ENCODE measurements at places on chromosomes 3 and 15. TPM values are rescaled to one million over a fixed set of nuclear protein-coding genes. Genes with fewer than 3 reads are reported as not detected.

TTC21A gene
- total RNA-seq = 16.3 TPM

CCDC71 gene
- total RNA-seq = 9.2 TPM

GJD2 gene
- total RNA-seq = not detected

DNA sequence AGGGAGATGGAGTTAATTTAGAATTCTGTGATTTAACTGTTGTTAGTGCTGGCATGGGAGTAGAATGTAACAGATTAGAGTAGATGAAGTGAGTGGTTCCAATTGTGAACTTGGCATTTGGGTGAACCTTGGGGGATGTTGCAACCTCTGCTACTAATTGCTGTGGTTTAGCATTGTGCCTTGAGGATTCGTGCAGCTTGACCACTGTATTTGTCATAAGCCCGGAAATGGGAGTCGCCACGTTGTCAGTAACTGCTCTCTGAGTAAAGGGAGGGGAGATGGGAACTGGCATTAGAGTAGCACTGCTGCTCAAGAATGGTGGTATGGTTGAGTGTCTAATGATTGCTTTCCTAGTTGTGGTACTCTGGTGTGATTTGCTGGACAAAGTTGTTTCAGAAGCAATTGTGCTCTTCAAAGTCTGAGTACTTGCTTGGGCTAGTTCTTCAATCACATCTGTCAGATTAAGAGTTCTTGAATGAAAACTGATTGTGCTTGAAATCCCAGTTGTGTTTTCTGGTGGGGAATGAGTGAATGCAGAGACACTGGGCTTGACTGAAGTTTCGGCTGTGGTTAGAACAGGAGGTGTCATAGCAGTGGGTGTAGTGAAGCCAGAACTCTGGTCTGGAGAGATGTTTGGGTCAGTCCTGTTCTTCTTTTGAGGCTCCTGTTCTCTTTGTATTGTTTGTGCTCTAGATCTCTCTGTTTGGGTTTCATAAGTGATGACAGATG, 15.4 kb downstream of the IGSF10 start:
- H3K4me1 ChIP-seq = no peaks in the 10 kb centered on the region
- DNase-seq = no peak
- no peaks in the 10 kb centered on the region for H3K27me3 ChIP-seq
- H3K27ac ChIP-seq = no peak overlapping the region
- H3K4me3 ChIP-seq = no peak overlapping the region

DNA sequence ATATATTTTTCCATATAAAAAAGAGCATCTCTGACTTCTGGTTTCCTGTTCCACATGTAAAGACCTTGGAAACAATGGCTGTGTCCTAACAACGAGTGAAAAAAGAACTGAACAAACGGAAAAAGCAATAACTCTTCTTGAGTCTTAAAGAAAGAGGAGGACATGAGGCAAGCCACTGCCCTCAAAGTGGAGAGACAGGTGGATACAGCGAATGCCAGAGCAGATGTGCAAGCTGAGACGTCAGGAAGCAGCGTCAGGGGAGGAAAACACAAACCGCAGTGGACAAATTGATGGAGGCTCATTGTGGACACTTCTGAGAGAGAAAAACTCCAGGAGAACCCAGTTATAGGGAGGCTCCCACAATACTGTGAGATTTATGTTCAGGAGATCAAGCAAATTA, 208.0 kb upstream of the MME start:
- H3K4me3 ChIP-seq = no peak overlapping the region
- H3K27me3 ChIP-seq = no peaks in the 10 kb centered on the region
- DNase-seq = no peak

GRCh38 chr3:164406281-164406680, 672.0 kb downstream of the SI start:
- H3K4me1 ChIP-seq = no peaks in the 10 kb centered on the region
- no peaks in the 10 kb centered on the region for H3K36me3 ChIP-seq
- no peak for DNase-seq

DNA sequence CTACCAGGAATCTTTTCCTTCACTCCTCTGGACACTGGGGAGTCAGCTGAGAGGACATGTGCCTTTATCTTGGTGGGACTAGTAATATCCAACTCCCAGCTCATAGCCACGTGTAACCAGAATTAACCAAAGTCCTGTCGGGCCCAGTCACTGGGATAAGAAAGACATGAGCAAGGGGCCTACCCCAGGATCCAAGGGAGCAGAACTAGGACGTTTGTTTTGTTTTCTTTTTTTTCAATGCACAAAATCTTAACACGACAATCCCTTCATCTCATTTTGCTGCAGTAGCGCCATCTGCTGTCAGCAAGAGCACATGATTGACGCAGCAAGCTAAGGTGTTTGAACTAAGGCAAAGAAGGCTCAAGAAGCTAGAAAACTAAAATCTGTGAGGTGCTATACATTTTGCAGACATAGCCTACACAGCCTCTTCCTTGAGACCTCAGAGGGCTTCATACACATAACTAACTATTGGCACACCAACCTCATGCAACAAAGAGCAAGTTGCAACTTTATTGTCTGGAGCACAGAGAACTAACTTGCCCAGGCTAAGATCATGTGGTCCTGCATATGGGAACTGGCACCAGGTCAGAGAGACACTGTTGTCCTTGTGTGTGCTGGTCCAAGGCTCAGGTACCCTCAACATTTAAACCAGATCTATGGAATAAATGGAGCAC, 43.6 kb downstream of the RLBP1 start:
- H3K4me1 ChIP-seq = no peaks in the 10 kb centered on the region
- H3K4me3 ChIP-seq = no peak overlapping the region
- no peaks in the 10 kb centered on the region for H3K36me3 ChIP-seq
- H3K27me3 ChIP-seq = no peaks in the 10 kb centered on the region
- peak; percentile 64 for DNase-seq
- H3K27ac ChIP-seq = peak overlapping the region; percentile 20

- H3K27ac ChIP-seq = no peak overlapping the region
- no peak overlapping the region for H3K4me3 ChIP-seq
- DNase-seq = no peak
- no peaks in the 10 kb centered on the region for H3K4me1 ChIP-seq
- H3K36me3 ChIP-seq = no peaks in the 10 kb centered on the region
These were observed 1153.6 kb downstream of the TUSC7 start for GRCh38 chr3:117863146-117863545.

DNA sequence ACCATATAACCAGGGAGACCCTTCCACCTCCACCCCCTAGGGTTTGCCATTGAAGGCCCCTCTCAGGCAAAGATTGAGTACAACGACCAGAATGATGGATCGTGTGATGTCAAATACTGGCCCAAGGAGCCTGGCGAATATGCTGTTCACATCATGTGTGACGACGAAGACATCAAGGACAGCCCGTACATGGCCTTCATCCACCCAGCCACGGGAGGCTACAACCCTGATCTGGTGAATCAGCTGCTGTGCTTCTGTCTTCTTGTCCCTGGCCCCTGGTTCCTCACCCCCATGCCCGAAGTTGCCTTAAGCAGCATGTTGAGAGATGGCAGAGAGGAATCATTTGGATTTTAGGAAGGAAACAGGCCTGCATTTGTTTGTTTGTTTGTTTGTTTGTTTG, 98.4 kb downstream of the FLNB start:
- H3K27ac ChIP-seq = no peak overlapping the region
- no peak overlapping the region for H3K4me3 ChIP-seq
- no peak for DNase-seq
- H3K4me1 ChIP-seq = no peaks in the 10 kb centered on the region
- H3K27me3 ChIP-seq = no peaks in the 10 kb centered on the region

GRCh38 chr15:90561344-90562244, 31.9 kb downstream of the CRTC3 start:
- H3K4me1 ChIP-seq = peaks cover 15% of the 10 kb centered on the region
- no peaks in the 10 kb centered on the region for H3K27me3 ChIP-seq
- peak; percentile 45 for DNase-seq
- peak overlapping the region; percentile 83 for H3K27ac ChIP-seq
- no peak overlapping the region for H3K4me3 ChIP-seq

DNA sequence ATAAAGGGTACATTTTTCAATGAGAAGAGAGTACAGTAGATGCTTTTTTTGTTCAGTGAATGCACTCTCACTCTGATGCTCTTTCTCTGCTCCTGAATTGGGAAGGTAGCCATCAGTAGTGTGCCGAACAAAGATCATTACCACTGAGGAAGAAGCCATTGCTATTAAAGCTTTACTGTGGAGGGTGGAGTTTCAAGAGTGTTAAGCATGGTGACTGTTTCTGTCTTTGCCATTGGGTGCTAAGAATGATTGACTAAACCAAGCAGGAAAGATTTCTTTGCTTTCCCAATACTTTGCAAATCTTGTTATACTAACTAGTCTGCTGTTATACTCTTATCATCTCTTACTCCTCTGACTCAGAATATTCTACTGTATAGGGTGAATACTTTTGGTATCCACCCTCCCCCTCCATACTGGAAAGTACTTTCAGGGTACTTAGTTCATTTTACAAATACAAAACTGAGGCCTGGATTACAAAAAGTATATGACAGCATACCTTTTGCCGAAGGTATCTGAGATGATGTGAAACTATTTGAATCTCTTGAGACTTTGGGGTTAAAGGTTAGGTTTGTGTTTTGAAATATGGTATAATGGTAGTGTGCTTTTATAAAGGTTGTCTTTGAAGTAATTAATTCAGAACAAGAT, 1.7 kb downstream of the RAB11A start:
- H3K36me3 ChIP-seq = no peaks in the 10 kb centered on the region
- H3K4me1 ChIP-seq = no peaks in the 10 kb centered on the region
- no peak for DNase-seq
- peak overlapping the region; percentile 97 for H3K27ac ChIP-seq
- H3K4me3 ChIP-seq = peak overlapping the region; percentile 85

DNA sequence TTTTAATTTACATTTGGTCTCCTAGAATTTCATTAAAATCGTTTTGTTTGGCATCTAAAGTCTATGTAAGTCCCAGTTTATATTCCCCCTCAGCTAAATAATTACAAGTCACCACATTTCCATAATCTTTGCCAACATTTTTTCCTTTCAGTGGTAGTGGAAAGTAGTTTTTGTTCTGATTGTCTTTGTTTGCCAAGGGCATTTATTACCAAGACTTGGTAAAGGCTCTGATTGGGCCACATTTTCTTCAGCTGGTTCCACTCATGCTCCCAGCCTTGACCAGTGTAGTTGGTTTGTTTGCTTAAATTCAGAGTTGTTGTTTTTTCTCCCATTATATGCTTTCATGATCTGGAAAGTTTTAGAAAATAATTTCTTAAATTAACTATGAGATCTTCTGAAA, 153.4 kb upstream of the MME start:
- no peaks in the 10 kb centered on the region for H3K27me3 ChIP-seq
- no peak for DNase-seq
- no peak overlapping the region for H3K4me3 ChIP-seq
- no peaks in the 10 kb centered on the region for H3K4me1 ChIP-seq

- no peaks in the 10 kb centered on the region for H3K4me1 ChIP-seq
- no peaks in the 10 kb centered on the region for H3K27me3 ChIP-seq
- no peaks in the 10 kb centered on the region for H3K36me3 ChIP-seq
- no peak overlapping the region for H3K4me3 ChIP-seq
- no peak overlapping the region for H3K27ac ChIP-seq
These were observed 19.7 kb downstream of the CTSH start for GRCh38 chr15:78925076-78925624.

DNA sequence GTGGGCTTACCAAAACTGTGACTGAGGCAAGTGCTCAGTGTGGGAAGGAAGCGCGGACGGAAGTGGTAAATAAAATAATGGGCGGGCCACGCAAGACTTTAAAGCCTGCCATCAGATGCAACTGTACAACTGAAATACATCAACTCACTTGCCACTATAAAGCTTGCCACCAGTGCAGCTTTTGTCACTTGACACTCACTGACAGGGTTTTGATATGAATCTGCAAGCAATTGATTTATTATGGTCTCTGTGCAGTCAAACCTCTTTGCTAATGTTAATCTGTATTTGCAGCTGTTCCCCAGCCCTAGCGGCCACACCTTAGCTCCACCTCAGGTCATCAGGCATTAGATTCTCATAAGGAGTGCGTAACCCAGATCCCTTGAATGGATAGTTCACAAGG, 2.3 kb upstream of the GFM1 start:
- no peak for DNase-seq
- H3K36me3 ChIP-seq = no peaks in the 10 kb centered on the region
- H3K4me3 ChIP-seq = no peak overlapping the region
- no peak overlapping the region for H3K27ac ChIP-seq
- no peaks in the 10 kb centered on the region for H3K4me1 ChIP-seq

GRCh38 chr15:60800299-60801072, 321.5 kb upstream of the ICE2 start:
- no peaks in the 10 kb centered on the region for H3K36me3 ChIP-seq
- peak overlapping the region; percentile 7 for H3K27ac ChIP-seq
- DNase-seq = no peak
- H3K27me3 ChIP-seq = no peaks in the 10 kb centered on the region
- H3K4me1 ChIP-seq = no peaks in the 10 kb centered on the region

GRCh38 chr3:17820704-17821103, 78.3 kb upstream of the TBC1D5 start:
- no peak overlapping the region for H3K27ac ChIP-seq
- no peak for DNase-seq
- H3K36me3 ChIP-seq = no peaks in the 10 kb centered on the region
- no peak overlapping the region for H3K4me3 ChIP-seq
- H3K4me1 ChIP-seq = no peaks in the 10 kb centered on the region

DNA sequence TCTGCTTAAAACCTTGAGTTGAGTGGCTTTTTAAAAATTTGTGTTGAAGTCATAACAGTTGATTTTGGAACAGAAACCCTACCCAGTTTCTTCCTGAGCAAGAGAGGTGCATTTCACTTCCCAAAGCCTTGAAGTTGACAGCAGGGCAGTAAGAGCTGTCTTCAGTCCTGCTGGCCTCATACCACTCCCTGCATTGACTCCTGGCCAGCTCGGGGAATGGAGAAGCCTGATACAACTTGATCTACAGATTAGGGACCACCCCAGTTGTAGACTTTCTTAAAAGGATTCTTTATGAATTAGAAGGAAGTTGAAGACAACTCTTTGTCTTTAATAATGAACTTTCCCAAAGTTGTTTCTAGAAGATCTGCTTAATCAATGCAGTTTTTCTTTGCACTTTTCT, 90.6 kb upstream of the FLNB start:
- no peaks in the 10 kb centered on the region for H3K4me1 ChIP-seq
- DNase-seq = no peak
- no peaks in the 10 kb centered on the region for H3K36me3 ChIP-seq
- no peaks in the 10 kb centered on the region for H3K27me3 ChIP-seq
- H3K4me3 ChIP-seq = no peak overlapping the region

DNA sequence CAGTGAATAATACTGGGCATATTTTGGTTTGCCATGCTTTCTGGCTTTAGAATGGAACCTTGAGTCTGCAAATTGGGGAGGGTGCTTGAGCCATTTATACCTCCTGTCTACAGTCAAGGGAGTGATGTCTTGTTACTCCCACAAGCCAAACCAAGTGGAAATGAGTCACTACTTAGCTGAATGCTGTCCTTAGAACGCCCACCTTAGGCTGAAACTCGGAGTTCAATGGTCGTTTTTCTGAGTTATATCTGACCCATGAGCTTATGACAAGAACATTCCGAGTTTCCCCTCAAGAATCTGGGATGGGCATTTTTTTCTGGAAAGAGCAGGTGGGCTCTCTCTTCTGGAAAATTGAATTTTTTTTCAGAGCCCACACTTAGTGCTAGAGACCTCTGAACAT, 17.4 kb upstream of the CLDN18 start:
- H3K27me3 ChIP-seq = no peaks in the 10 kb centered on the region
- H3K4me3 ChIP-seq = no peak overlapping the region
- no peaks in the 10 kb centered on the region for H3K36me3 ChIP-seq
- H3K4me1 ChIP-seq = no peaks in the 10 kb centered on the region
- no peak overlapping the region for H3K27ac ChIP-seq
